ENCODE measurements at places on chromosomes 7 and 10.

DNA sequence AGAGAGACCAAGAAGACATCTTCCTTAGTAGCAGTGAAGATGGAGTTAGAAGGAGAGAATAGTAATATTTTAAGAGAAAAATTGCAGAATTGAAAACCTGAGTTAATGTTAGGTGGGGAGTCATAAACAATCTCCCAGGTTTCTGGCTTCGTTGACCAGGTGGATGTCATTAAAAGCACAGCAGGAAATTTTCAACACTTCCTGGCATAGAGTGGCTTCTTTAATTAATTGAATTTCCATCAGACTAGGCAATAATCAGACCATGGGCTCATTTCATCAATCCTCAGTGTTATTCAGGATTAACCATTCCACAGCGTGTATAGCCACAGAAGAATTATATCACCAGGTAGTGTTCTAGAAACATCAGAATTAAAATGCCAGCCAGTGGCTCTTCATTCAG is 268.2 kb downstream of the CCDC3 start:
- DNase-seq, result no peak

- DNase-seq, result no peak
Observed at GRCh38 chr10:10813656-10814055, 204.0 kb upstream of the CELF2 start.

DNA sequence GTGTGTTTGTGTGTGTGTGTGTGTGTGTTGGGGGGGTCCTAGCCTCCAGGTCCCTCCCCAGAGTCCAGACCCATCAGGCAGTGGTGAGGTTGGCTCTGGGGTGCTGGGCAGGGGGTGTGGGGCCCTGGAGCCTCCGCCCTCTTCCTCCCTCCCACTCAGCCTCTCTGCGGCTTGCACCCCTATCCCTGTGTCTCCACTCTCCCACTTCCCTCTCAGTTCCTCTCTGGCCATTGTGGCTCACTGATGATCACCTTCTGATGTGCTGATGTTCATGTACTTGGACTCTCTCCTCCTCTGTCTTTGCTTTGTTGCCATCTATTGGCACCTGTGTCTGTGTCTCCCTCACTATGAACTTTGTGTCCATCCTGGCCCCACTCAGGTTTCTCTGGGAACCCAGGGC is 298.7 kb downstream of the ZEB1 start:
- no peak for DNase-seq

GRCh38 chr10:33453081-33454025 is 118.9 kb upstream of the NRP1 start:
- DNase-seq, result no peak

GRCh38 chr10:2356670-2357069 is 619.3 kb upstream of the ADARB2 start:
- DNase-seq, result no peak

DNA sequence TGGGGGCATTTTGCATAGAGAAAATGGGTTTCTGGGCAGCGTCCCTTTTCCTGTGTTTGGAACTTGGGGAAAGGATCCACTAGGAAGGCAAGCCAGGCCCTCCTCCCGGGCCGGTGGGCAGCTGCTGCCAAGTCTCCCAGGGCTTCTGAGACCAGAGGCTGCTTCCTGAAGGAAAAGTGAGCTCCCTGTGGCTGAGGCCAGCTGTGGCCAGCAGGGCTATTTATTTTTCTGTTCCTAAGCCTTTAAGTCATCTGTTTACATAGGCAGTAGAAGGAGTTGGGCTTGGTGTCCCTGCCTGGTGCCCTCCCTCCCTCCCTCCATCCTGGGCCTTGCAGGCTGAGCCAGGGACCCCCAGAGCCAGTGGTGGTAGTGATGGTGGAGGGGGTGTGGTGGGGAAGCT is 70.5 kb upstream of the COL13A1 start:
- no peak for DNase-seq

Data from stimulated activated CD8-positive, alpha-beta memory T cell treated with anti-CD3 and anti-CD28 coated beads, Interleukin-2, amount 100 ng/mL, for 1 hour (primary cell).